ENCODE measurements at places on chromosomes 4 and X.

- peak; percentile 90 for DNase-seq
These were observed 153.1 kb upstream of the VCX start for GRCh38 chrX:7689791-7690412.

DNA sequence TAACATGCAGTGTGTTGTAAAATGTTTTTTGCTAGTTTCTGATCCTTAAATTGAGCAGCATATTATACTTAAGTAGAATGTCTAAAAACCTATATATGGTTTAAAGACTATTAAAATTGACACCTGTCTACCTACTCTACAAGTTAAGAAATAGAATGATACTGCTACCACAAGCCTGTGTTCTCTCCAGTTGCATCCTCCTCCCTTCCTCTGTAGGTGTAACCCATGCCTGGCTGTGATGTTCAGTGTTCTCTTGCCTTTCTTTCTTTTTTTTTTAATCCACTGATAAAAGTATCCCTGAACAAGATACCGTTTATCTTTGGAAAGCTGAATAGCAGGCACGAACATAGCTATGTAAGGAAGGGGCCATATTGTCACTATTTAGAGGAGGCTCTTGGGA, 99.1 kb downstream of the KDM6A start:
- DNase-seq, result no peak

- peak; percentile 73 for DNase-seq
These were observed 41.9 kb upstream of the SOD3 start for GRCh38 chr4:24753519-24753918.

GRCh38 chr4:80179637-80180161, 17.6 kb upstream of the PRDM8 start:
- no peak for DNase-seq

- no peak for DNase-seq
These were observed 180.3 kb upstream of the TENM3 start for GRCh38 chr4:182062936-182063335.

- DNase-seq, result no peak
These were observed 37.0 kb downstream of the STK26 start for GRCh38 chrX:132059973-132060540.

DNA sequence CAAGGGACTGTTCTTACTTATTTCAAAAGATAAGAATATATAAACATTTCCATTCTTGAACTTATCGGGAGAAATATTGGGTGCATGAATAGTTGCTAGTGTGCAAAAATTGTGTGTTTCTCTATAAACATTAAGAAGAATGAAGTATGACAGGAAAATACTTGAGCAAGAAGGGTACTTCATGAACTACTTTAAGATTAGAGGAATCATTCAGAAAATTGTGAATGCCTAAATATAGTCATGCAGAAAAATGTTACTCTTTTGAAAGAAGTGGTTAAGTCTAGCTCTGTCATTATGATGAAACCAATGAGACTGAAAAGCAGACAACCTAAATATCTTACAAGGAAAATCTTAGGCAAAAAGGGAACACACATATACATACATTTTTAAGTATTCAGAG, 207.8 kb upstream of the PCDH18 start:
- DNase-seq, result no peak

DNA sequence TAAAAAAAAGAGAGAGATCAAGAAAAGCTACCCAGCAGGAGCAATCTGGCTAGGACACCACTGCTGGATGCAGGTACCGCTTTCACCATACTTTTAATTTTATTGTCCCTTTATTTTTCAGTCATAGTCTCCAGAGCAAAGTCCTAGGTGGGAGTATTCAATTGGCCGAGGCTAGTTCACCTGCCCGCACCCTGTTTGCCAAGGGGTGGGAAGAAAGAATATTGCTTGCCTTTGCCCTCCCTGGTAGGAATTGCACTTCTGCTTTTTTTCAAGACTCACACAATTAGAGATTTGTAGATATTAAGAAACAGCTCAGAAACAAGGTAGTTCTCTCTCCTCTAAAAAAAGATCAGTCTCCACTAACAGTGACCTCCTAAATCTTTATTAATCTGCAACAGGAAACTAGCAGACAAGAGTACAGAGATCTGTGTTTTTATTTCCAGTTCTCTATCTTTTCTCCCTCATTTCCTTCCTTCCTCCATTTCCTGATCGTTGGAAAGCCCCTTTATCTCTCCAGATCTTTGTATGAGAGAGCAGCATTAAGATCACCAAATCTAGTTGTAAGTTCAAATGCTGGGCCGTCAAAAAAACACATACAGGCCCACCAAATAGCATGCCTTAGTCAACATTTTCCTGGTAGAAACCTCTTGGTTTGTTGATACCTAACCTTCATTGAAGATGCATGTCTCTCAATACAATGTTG, 9.4 kb upstream of the RPGR start:
- DNase-seq, result no peak

DNA sequence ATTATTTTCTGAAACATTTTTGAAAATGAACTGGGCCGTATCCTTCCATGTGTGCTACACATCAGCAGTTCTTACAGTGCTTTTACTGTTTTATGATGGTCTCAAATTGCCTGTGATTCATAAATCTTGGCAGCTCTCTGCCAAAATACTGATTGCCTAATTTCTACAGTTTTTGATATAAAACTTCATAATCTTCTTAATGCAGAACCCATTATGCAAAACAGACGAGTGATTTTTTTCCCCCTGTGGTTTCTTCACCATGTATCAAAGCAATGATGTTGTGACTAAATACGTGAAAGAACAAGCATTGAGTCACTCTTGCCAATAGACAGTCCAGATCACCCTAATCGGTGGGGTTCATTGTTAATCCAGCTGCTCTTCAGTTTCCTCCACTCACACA, 156.4 kb upstream of the WDR1 start:
- DNase-seq, result no peak

- DNase-seq, result no peak
These were observed 13.6 kb downstream of the HMX1 start for GRCh38 chr4:8857766-8858700.

- no peak for DNase-seq
These were observed 67.7 kb upstream of the IL2 start for GRCh38 chr4:122524176-122524575.

DNA sequence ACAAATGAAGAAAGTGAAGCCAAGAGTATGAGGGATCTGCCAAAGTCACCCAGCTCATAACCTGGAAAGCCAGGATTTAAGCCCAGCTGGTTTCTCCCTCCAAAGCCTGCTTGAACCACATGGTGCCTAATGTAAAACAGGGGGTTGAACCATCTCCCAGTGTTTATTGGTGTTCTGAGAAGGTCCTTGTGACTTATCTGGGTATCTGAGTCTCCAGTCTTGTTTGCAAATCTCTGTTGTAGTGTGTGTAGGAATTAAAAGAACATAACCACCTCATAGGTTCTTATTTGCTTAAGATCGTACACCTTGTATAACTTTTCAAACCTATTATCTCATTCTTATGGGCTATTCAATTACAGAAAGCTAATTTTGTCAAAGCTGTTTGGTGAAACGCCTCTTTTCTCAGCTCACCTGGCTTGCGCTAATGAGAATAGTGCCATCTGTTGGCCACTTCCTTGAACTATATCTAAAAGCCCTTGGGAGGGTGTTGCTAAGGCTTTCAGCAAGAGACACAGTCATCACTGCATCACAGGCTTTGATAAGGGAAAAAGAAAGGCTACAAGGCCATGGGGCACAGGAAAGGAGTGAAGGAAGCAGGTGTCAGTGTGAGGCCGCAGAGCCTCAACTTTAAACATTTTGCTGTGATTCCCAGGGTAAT, 34.0 kb downstream of the ETDB start:
- peak; percentile 69 for DNase-seq

DNA sequence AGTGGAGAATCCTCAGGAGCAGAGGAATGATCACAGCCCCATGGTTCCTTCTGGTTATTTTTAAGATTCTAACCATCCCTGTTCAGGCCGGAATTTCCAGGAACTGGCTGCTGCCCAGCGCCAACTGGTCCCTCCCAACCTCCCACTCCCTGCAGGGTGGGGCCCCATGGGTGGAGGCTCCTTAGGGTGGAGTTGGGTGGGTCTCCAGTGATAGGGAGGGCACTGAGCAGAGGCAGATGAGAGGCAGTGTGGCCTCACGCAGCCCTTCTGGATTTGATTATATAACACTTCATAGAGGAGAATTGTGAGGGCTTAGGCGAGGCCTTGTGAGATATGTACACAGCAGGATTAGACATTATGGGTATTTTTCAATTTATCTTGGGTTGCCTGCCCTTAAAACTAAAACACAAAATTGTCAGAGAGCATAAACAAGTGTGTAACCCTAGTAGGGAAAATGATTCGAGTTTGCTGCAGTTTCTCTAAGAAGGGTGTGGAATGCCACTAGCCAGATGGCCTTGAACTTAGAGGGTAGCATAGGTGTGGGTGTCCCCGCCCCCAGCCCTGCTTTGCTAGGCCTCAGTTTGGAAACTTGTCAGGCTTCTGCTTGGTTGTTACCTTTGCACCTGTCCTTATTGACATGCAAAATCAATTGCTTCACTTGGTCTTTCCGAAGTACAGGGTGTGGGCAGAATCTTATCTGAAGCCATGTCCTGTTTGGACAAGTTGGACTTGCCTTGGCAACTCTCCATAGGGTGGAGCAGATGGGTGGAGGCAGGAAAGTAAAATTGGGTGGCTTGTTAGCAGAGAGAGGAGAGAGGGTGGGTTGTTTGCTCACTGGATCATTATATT, 9.4 kb downstream of the KLF3 start:
- DNase-seq, result peak; percentile 49

DNA sequence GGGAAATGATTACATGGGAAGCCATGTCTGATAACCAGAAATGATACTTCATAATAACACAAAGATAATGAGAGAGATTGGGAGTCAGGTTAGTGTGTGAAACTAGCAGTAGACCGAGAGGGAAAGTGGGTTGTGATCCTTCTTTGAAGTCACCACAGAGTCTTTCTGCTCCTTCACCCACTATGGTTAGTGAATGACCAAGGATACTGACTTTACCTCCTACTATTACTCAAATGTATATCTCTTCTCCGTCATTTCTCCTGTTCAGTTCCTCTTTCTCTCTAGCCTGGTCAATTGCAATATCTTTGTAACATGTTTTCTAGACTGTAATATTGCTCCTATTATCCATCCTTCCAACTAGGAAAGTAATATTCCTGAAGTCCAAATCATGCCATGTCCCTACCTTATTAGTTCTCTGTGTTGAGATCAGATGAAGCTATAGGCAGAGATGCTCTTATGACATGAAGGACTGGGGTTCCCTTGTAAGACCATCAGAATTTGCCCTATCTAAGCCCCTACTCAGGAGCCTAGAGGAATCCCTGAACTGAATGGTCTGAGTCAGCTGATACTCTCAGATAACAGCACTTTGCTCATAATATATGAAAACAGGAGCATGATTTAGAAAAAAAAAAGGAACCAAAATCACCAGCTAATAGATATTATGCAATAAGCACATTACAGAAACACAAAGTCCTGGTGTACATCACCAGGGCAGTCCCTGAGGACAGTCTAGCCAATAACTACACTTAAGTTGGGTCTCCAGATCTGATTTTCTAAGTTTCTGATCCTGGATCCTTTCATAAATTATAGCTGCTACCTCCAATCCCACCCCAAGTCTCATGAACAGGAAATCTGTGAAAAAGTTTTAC, 81.2 kb downstream of the SHROOM3 start:
- no peak for DNase-seq

DNA sequence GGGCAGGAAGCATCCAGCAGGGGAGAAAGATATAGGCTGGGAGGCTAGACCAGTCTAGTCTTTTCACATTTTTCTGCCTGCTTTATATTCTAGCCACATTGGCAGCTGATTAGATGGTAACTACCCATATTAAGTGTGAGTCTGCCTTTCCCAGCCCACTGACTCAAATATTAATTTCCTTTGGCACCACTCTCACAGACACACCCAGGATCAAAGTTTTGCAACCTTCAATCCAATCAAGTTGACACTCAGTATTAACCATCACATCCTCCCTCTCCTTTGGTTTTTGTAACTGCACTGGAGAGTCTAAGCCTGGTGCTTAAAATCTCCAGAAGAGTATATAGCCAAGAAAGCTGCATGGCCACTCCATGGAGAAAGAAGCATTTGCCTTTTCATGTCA, 560.4 kb downstream of the GRXCR1 start:
- DNase-seq, result no peak

GRCh38 chr4:133929531-133930239, 271.9 kb downstream of the PABPC4L start:
- no peak for DNase-seq

DNA sequence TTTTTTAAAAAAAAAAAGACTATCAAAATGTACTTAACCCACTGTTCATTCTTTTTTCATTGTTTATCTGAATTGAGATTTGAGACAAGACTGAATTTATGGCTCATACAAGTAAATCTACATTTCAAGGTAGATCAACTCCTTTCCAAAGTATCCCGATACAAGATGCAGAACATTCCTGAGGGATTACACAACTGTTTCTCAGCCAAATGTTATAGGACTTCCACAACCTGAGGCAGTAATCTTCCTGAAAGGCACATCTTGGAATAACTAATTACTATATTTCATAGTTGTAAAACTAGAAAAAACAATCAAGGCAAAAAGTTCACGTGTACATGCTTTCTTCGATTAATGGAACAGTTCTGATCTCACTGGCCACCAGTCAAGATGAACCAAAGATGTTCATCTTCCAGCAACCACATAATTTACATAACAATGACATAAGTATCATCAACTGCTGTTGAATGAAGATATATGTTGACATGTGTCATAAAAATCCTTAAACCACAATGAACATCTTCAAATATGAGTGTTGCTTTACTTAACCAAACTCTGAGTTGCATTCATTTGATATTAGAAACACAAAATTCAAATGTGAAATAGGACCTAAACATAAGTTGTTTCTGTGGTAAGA, 225.2 kb upstream of the DKK2 start:
- no peak for DNase-seq

- DNase-seq, result no peak
These were observed 128.1 kb downstream of the LAS1L start for GRCh38 chrX:65406532-65406931.

DNA sequence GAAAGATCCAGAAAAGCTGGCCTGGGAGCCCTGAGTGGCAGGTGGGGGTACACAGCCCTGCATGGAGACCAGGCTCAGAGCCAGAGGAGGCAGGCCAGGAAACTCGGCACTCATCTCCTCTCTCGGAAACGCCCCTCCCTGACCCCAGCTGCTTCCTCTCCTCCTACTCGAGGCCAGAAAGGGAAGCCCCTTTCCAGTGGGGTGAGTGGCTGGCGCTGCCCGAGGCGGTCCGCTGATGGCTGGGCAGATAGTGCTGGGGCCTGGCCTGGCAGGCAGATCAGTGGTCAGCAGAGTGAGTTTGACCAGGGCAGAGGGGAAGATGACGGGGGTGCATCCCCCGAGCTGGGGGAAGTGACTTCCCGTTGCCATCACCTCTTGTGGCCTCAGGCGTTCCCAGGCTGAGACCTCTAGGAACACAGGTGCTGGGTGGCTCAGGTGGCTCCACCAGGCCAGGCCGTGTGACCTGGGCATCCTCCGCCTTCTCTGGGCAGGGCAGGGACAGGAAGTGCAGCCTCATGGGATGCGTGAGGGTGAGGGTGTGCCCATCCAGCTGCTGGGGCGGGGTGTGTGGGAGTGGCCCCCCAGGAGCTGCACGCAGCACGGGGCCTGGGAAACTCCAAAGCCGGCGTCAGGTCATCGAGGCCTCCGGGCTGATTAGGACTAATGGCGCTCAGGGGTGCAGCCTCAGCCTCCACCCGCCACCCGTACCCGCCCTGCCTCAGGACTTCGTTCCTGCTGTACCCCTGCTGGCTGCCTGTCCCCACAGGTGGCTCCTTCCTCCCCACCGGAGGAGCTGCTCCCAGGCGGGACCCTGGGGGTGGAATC, 5.7 kb downstream of the SH3BP2 start:
- DNase-seq, result no peak
